DMS79 treated with DMSO at 0.1 percent for 48 hours (cell line): ENCODE measurements at places on chromosomes 5 and 9.

DNA sequence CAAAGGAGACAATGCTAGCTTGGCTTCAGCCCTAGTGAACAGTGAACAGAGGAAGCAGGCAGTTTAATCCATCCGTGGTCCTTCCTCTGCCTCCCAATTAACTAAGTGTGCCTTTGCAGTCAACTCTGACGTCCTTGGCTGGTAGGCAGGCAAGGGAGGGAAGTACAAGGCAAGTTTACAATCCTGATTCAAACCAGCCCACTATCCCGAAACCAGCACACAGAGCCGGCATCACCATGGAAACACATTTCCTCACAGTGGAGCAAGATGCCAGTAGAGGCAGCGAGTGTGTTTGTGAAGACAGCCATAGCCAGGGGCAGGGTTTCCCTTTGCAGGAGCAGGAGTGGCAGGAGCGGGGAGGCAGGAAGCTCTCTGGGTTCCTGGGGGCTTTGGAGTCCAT, 73.9 kb downstream of the GOLPH3 start:
- no peak for DNase-seq

GRCh38 chr9:107423540-107423939, 66.0 kb downstream of the KLF4 start:
- DNase-seq: no peak

GRCh38 chr5:115463983-115464382, 80.6 kb downstream of the FEM1C start:
- no peak for DNase-seq

- DNase-seq: peak; percentile 61
These were observed 38.5 kb downstream of the FAM219A start for GRCh38 chr9:34419716-34420504.

DNA sequence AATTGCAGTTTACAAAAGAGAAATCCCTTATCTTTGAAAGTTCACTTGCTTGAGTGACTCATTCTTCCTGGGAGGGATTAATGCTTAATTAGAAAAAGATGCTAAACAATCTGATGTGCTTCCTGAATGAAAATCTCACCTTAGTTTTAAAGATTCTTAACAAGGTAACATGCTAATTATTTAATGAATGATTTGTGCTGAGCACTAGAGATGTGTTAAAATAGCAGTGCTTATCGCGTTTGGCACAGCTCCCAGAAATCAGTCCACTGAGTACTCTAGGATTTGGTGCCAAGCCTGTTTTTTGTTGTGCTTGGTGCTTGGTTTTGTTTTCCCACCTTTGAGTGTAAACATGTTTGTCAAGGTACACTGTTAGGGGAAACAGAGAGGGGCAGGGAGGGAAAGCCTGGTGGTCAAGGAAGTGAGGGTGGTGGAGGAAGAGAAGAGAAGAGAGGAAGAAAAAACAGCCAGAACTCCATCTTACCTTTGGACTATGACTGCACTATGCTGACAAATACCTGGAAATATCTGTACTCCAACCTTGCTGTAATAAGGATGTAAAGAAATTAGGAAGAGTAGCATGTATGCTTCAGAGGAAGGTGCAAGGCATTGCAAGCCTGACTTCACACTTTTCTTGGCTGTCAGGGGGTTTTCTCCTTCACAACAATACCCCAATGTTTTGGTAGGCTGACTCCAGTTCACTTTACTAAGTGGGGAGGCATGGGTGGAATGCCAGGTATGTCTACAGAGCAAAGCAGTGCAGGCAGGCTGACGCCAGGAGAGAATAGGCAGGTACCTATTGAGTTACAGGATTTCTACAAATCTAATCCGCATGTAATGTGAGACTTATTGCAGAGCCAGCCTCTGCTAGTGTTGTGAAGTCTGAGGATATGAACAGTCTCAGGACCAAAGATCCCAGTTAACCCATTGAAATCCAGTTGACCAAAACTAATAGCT, 157.2 kb upstream of the ISL1 start:
- DNase-seq: peak; percentile 80

DNA sequence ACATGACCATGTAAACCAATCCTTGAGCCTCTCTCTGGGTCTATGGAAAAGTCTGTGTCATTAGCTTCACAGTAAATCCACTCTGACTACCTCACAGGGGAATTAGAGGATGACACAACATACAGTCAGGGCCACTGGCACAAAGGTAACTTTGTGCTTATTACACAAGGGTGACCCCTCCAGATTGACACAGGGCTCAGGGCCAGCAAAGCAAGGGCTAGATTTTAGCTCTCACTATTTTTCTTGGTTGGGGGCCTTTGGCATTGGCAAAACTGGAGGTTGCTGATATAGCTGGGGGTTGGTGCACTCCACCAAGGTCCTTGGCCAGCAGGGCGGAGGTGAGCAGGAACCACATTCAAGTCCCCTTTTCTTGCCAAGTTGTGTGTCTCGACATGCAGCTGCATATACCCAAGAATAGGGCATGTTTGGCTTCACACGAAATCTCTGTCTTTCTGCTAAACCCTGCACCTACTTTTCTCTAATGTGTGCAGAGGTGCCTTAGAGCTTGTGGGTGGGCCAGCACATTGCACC, 15.2 kb upstream of the OSMR start:
- no peak for DNase-seq

DNA sequence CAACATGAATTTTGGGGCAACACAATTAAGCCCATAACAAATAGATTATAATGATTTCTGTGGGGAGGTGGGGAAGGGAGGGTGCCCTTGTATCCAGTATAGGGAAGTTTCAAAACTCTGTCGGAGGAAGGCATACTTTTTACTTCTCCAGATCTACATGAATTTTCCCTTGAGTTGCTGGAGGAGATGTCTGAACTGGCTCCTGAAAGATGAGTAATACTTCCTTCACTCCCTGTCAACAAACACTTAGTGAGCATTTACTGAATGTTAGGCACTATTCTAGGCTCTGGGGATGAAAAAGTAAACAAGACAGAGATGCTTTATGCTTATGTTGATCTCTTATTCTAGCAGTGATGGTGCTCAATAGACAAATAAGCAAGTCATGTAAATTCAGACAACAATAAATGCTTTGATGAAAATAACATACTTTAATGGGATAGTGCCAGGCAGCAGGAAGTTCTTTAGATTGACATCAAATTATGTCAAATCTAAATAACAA, 197.9 kb upstream of the ANKH start:
- no peak for DNase-seq

DNA sequence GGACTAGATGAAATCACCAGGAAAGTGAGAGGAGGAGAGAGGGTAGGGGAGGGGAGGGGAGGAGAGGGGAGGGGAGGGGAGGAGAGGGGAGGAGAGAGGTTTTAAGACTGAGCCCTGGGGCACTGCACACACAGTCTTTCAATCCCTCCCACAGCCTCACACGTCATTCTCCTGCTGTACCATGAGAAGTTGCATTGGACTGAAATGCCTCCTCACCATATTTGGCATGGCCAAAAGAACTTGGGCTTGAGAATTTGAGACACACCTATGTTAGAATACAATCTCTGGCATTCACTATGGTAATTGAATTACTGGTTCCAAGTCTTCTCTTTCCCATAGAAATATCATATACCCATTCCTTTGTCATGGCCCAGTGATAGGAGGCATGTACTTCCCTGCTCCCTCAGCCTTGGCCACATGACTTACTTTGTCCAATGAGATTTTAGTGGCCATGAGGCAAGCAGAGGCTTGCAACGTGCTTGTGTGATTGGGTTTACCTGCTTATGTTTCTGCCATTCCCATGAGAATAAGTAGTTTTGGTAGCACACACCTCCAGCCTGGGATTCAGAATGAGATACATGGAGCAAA, 133.3 kb upstream of the SMARCA2 start:
- DNase-seq: no peak

GRCh38 chr9:75967556-75967955, 77.1 kb downstream of the PCSK5 start:
- no peak for DNase-seq

DNA sequence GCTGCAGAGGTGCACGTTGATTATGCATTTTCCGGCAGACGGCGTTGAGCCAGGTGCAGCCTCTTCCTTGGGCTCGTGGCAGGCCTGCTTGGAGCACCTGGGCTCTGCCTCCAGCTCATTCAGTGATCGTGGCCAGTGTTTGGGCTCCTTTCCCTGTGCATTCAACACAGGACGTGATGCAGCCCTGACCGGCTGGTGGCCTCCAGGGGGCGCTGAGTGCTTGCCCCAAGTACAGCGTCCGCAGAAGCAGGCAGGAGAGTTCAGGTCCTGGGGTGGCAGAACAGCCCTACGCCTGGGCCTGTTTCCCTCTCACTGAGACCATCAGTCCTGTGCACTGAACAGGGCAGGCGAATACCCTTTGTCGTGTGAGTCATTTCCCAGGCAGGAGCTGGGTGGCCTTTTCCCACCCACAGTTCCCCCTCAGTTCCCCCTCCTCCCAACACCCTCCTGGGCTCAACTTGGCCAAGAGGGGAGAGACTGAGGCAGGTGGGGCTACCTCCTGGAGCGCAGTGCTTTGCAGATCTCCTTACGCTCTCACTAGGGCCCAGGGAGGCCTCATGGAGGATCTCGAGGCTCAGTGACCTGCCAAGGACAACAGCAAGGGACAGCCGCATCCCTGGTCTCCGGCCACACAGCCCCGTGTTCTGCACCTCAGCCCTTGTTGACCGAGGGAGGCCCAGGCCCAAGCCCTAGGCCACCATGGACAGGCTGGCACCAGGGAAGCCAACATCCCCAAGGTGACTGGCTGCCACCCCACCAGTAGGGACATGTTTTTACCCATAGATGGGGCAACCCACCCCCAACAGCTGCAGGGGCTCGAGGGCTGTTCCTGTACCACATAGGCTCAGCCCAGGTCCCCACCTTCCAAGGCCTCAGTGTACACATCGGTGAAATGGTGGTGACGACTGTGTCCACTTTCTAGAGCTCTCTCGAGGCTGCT, 52.9 kb downstream of the LRSAM1 start:
- DNase-seq: peak; percentile 52

DNA sequence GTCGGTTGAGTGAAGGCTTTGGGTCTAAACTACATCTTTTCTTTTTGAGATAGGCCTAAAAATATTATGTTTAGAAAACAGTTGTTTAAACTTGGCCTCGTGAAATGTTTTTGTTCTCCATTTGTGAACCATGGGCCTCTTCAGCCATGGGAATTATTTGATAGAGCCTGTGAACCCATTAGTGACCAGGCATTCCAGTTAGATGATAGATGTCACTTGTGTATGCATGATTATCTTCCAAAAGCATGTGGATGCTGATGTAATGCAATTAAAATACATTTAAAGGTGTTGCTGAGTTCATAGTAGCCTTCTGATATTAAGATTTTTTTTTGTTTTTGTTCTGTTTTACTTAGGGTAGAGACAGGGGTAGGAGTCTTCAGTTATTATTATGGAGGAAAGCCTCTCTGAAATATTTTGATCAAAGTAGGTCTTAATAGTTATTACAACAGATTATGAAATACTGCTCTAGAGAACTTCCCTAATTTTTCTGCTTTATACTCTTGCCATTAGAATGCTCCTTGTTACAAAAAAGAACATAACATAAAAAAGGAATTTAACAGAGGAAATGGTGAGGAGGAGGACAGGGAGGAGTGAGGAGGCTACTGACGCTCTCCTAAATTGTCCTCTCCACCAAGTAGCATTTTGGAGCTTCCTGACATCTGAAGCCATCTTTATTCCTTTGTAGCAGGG, 32.9 kb downstream of the CPEB4 start:
- DNase-seq: no peak

DNA sequence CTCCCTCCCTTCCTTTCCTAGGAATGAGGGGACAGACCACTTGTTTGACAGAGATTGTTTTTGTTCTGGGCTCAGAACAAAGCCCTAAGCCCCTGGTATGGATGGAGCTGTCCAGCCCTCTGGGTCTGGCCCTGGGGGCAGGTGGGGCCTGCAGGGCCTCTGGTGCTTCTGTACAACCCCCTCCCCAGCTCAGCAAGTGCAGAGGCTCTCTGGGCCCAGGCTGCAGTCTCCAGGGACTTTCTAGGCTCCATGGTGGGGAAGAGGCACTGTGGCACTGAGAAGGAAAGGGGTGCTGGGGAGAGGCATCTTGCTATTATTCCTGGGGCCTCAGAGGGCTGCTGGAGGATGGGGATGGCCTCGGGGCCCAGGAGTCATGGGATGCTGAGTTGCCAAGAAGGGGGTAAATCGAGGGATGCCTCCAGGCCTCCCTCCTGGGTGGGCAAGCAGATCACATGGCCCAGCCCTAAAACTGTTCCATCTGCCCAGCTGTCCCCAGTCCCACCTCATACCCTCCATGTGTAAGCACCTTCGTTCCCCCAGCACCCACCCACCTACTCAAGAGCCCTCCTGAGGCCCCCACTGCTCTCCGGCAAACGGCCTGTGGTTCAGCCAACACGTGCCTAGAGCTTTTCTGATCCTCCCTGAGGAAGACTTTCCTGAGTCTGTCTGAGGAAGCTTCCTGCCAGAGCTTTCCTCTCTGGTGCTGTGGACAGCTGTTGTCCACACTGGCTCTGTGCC, 225.7 kb downstream of the CACNA1B start:
- no peak for DNase-seq

DNA sequence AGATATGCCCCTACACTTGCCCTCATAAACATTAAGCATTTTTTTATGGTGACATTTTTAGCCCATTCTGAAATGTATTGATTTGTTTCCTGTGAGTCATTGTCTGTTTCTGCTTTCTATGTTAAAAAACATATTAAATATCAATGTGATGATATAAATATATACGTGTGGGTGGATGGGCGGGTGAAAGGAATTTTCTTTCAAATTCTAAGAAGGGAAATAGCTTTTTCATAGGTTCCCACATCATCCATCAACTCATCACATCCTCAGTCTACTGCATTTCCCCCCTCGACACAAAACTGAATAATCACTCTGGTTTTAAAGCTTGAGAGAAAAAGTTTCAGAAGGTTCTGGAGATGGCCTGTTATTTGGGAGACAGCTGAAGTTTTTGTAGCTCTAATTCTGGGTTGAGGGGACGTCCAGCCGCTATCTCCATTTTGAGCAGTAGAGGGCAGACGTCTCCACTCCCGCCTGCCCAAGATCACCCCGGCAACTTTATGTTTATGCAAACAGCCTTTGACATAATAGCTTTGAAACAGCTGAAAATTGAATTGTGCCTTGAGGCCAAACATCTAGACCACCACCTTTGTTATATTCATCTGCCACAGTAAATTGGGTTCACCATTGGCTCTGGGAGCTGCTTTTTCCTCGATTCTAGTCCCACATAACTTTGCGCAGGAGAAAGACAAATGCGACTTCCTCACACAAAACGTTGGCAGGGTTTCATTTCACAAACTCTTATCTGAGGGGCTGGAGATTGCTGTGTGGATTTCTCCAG, 216.2 kb upstream of the CLINT1 start:
- peak; percentile 1 for DNase-seq

DNA sequence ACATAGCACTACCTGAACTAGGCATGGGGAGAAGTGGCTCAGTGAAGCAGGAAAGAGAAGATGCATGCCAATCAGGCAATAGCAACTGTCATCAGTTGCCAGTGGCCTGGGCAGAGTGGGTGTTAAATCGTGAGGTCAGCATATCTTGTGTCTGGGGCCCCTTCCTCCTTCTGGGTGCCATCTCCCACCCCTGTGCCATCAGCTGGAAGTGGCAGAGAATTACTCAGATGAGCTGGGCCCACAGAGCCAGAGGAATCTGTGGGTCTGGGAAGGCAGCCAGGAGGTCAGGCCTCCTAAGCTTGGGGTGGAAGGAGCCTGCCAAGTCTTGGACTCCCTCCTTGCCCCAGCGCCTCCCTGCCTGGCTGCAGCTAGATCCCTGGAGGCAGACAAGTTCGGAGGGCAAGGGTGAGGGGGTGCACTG, 66.5 kb downstream of the GALNT12 start:
- DNase-seq: no peak

- DNase-seq: no peak
These were observed 20.0 kb downstream of the TMEFF1 start for GRCh38 chr9:100492952-100493351.

GRCh38 chr9:22112870-22113821, 104.0 kb upstream of the CDKN2B start:
- DNase-seq: no peak

- DNase-seq: no peak
These were observed 120.1 kb upstream of the ZNF608 start for GRCh38 chr5:124866355-124867136.

GRCh38 chr5:91183743-91184142, 199.4 kb downstream of the ARRDC3 start:
- no peak for DNase-seq
